ENCODE measurements at places on chromosomes 12 and 14.
A peak's percentile ranks its signal among the peaks of the same experiment; 100 is the strongest.

DNA sequence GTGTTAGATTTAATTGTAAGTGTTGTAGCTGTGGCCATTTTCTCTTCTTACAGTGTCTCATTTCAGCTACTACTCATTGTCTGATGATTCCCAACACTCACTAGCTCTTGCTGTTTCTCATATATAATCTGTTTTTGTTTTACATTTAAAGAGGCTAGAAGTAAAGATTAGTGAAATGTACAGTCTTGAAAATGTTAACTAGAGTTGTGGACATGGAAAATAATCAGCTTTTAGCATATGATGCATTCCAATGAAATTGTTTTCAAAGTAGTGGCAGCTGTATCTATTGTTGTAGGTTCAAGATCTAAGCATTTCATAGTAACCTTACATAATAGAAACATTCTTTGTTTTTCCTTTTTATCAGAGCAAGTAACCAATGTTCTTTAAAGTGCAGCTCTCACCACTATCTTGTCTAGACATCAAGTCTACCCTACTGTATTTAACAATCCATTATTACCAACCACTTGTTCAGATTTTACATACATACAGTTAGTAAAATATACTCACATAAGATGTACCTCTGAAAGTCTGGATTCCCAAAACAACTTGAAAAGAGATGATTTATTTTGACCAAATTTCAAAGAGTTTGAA is 76.9 kb downstream of the PPHLN1 start:
- DNase-seq, result no peak

DNA sequence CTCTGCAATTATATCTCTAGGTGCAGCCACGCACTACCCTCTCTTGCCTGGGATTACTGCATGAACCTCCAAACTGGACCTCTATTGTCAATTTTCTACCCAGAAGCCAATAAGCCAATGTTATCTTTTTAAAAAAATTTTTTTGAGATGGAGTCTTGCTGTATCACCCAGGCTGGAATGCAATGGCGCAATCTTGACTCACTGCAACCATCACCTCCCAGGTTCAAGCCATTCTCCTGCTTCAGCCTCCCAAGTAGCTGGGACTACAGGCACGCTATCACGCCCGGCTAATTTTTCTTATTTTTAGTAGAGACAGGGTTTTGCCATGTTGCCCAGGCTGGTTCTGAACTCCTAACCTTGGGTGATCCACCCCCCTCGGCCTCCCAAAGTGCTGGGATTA is 11.2 kb upstream of the PXN start:
- no peak for DNase-seq

DNA sequence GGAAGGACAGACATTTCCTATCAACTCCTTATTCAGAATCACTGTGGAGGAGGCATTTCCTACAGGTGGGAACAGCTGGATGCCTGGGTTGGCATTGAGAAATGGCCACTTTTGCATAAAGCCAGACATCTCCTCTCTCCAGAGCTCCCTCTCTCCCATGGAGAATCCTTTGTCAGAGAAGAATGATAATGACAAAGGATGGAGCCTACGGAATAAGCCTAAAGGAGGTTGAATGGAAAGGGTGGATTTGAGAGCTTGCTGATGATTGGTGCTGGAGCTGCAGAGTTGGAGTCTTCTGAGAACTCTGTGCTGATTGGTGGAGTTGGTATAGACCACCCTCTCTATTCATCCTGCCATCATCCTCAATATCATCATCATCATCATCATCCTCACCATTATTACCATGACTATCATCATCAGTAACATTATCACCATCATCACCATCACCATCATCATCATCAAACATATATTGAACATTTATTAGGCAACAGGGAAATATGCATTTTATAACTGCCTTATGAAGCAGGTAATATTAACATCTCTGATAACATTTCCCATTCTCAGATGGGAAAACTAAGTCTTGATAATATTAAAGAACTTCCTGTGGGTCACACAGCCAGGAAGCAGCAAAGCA is 89.2 kb upstream of the HSPB8 start:
- no peak for DNase-seq

DNA sequence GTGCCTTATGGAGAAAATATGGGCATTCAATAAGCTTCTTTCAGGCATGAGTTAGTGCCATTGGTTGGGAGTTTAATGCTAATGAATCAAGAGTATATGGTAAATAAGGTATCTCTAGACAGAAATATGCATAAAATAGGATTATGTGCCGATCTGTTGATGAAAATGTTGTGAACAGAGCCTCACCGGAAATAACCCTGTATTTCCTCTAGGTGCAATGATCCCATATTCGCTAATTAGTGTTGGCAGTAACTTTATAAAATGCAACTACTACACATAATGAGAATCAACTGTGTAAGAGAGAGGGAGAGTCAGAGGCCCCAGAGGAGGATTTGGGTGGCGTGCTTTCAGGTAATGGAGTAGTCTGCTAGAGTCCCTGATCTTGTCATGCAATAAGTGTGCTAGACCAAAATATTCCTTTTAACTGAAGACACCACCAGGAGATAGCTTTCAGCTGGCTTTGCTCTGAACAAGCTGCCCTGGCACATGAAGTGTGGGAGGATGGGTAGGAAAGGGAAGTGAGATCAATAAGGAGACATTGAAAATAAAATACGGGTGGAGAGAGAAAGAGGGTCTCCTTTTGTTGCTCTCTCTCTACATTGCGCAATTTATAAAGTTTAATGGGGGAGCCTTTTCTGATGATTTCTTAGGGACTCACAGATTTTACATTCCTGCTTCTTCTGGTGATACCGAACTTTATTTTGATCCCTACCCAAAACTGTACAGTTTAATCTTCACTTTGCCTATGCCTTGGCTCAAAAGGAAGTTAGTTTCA is 68.6 kb upstream of the PLXNC1 start:
- DNase-seq, result no peak

DNA sequence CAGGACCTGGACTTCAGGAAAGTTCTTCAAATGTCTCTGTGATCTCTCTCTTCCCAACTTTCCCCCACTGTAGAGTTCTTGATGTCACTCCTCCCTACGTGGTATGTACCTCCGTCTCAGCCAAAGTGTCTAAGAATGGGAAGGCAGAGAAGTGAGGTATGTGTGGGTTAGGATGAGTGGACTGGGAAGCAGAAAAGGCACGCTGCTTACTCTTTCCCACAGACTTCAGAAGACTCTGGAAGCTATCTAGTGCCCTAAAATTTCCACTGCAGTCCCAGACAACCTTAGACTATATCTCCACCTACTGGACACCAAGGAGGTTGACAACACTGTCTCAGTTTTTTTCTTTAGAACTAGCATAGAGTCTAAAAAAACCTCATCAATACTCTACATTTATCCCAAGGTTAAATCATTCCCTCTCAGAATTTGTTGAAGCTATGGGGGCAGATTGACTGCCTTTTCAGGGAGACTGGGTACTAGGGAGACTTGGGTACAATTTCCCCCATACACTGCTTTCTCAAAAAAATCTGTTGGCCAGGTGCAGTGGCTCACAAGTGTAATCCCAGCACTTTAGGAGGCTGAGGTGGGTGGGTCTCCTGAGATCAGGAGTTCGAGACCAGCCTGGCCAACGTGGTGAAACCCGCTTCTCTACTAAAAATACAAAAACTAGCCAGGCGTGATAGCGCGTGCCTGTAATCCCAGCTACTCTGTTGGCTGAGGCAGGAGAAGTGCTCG is 20.6 kb upstream of the ITGA5 start:
- DNase-seq, result peak; percentile 49

DNA sequence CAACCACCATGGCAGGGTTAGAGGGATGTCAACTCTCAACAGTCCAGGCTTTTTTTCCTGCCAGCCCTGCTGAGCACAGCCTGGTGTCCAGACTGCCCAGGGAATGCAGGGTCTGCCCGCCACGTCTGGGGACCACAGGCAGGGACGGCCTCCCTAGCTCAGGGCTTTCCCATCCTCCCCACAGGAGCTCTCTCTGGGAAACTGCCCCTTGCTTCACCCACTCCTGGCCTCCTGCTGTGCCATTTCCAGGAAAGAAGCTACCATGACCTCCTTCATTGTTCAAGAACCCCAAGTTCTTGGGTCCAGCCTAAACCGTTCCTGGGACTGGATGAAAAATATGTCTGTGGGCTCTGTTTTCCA is 4.8 kb downstream of the SCNN1A start:
- DNase-seq, result no peak

DNA sequence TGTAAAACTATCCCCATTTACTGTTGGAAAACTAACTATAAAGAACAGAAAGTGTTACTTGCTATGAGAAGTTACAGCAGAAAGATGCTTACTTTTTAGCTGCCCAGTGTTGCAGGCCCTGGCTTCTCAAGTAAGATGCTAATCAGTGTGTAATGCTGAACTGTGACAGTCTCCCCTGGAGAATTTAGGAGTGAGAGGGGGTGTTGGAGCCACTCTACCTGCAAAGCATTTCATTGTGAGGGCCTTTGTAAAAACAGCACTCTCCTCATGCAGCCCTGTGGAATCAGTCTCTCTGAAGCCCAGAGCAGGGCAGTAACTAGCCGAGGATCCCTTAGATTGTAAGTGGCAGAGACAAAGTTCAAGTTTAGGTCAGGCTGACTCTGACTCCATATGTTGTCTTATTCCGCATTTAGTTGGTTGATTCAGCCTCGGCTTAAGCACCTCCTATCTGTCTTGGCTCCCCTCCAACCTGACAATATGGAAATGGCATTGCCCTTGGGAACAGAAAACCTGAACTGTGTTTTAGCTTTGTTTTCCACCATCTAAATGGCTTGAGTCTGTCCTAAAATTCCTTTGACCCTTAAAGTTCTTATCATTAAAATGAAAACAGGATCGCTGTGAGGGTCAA is 141.3 kb downstream of the PRKCH start:
- no peak for DNase-seq

- peak; percentile 55 for DNase-seq
Measured at GRCh38 chr12:44015333-44015941, 179.6 kb downstream of the TMEM117 start.

DNA sequence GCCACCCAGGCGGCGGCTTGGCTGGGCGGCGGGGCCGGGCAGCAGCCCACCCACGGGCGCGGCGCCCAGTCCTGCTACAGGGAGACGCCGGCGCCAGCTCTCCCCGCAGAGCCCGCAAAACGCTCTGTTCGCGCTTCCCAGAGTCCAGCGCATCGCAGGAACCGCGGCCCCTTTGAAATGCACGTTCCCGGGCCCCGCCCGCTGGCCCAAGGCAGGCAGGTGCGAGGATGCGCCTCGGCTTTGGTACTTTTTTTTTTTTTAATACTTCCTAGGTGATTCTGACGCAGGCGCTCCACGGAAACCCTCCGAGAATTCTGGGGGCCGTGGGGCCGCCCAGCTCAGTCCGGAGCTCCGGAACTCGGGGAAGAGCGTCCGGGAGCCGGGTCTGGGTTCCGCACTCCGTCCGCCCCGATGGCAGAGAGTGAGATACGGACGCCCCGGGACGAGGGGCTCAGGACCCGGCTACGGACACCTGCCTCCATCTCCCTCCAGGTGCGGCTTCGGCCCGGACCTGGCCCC is 483 bp downstream of the POC1B start:
- peak; percentile 49 for DNase-seq

DNA sequence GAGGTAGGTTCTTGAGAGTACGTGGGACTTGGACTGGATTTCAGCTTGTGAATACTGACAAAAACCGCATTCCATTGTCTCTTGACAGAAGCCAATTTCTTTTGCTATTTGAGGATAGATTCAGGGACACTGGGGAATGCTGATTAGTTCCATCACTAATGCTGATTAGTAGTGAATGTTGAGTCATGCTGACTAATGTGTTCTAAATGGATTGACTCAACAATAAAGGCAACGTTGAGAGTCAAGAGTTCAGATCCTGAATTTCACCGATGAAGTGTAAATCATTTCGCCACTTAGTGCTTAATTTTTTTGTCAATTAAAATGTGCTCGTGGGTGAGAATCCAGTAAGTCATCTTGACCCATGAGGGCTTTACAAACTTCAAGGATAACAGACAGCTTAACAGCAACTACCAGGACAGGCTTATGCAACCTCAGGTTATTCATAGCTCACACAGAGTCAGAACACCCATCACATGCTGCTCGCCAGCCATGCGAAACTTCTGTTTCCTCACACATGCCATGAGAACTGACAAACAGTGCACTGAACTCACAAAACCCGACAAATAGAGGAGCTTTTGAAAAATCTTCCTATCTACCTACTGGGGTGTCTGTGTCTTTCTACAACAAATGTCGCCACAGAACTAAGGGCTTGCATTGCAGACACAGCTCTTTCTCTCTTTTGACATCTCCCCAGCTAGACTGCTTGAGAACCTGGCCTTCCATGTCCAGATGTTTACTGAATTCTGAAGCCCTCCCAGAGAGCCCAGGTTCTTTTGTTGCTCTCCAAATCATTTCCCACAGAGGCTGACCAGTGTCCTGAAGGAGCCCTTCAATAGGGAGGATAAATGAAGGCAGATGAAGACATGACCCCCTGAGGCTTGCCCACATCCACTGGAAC is 316.4 kb downstream of the ZFP36L1 start:
- DNase-seq, result no peak

- DNase-seq, result peak; percentile 3
Measured at GRCh38 chr12:76878099-76878898, 520 bp downstream of the CSRP2 start.

GRCh38 chr12:68158432-68158831 is 1.1 kb downstream of the IFNG start:
- DNase-seq, result peak; percentile 83

DNA sequence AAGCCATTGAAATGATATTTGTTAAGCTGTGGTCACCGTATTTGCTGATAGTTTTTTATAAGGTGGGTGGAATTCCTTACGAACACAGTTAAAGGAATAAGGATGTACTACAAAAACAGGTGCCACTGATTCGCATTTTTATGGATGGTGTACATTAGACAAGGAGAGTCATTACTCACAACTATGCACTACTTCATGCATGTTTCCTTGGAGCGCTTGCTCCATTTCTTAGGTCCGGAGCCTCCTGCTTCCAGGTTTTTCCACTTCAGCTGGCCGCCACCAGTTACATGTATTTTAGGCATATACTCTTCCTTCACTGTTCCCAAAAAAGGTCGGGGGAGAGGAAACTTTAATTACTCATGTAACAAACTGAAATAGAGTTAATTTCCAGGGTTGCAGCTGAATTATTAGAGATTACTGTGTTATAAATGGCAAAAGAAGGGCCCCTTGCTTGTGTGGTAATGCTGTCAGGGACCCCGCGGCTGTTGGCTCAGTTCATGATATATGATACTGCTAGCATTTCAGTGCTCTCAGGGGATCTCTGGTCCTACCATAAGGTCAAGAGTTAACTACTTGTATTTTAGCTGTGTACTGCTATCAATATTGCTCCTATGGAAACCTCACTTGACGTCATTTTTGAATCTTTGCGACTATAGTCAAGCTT is 454.7 kb downstream of the NPAS3 start:
- no peak for DNase-seq

- no peak for DNase-seq
Measured at GRCh38 chr12:106032623-106032925, 106.2 kb downstream of the NUAK1 start.

DNA sequence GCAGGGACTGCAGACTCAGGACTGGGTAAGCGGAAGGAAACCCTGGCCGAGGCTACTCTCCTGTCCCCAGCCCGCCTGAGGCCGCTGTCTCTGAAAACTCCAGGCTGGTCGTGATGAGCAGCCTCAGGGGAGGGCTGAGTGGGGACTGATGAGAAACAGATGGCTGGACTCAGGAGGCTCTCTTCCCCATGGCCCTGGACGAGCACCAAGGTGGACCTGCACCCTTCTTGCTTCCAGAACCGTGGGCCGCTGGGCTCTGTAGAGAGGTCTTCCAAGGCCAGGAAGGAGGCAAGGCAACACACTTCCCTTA is 1.1 kb downstream of the TEX22 start:
- no peak for DNase-seq

Measured in activated CD4-positive, alpha-beta T cell treated with anti-CD3 and anti-CD28 coated beads, Interleukin-2, Interleukin-6, amounts not matched to agents 100 ng/mL and 50 ng/mL, durations not matched to agents 16 hours and 8 hours (primary cell).